Stimulated activated CD4-positive, alpha-beta T cell treated with anti-CD3 and anti-CD28 coated beads, Interleukin-15, amount 100 ng/mL, for 1 hour (primary cell): ENCODE measurements at places on chromosomes 4 and X.

- DNase-seq: no peak
These were observed 62.4 kb downstream of the TSC22D3 start for GRCh38 chrX:107713203-107713542.

DNA sequence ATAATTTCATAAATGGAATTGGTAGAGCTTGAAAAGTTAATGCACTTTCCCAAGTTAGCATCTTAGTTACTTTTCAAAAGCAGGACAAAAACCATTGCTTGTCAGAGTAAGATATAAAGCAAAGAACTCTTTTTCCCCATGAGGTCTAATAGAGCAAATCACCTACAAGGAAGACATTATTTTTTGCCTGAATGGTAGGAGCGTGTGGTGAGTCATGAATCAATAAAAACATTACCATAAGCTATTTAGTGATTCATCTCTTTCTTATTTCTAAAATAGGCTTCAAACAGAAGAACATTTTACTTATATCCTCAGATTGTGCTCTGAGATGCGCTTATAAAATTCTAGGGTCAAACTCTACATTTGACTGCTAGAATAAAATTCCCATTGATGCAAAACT lies 109.4 kb upstream of the GPRIN3 start:
- DNase-seq: no peak

DNA sequence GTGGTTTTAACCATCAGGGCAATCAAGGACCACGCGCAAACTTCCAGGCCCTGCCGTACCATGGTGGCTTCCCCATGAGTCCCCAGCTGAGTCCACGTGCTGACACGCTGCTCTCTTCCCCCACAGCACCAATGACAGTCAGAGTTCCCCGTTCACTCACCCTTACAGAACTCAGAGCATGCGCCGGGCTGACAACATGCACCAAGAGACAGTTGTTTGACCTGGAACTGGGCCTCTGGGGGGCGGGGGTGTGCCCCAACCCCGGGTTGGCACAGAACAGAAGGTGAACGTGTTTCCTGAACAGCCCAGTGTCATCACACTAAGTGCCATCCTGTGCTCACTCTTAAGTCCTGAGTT lies 29.4 kb downstream of the IRF2 start:
- peak; percentile 8 for DNase-seq

DNA sequence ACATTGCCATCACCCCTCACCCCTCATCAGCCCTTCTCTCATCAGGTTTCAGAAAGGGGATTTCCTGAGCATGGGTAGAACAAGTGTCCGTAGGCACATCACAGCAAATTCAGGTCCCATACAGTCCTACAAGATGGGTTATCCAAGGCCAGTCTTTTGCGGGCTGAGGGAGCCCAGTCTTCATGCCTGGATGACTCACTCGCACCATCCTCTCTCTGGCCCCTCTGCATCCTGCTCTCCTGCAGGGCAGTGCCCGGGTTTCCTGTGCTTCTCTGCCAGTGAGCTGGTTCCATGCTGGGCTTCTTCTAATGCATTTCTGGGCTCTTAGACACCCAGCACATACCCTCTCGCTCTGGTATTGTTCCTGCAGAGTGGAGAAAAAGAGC lies 7.3 kb upstream of the INTS6L start:
- no peak for DNase-seq

DNA sequence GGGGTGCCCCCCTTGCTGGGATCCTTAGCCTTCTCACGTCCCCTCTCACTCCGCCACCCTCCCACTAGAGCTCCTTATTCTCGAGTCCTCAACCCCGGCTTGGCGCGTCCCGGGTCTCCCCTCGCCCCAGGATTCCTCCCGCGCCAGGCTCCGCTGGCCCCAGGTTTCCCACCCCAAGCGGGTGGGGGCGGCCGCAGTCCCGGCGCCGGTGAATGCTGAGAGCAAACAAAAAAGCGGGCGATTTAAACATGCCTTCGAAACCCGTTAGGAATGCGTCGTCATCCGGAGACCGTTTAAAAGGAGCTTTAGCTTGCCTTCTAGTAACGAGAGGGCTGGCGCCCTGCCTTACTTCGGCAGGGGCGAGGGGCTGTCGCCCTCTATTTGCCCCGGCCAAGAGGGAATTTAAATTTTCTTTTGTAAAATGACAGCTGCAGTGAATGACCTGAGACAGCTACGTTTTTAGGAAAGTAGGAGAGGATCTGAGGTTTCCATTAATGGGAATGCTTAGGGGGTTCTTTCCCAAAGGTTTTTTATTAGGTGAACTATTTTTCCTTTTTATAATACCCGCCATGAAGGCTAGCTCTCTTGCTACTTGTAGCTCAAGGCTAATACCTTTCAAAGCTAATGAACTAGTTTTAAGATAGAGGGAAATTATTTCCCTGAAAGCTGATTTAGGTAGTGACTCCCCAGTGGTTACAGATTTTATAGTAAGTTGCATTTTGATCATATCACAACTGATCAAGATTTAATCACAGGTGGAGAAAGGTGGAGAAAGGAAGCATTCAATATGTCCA lies 3.1 kb downstream of the JADE1 start:
- DNase-seq: no peak

- no peak for DNase-seq
These were observed 3.5 kb upstream of the SERTM2 start for GRCh38 chrX:111507933-111508332.

GRCh38 chr4:57095245-57095644 lies 14.9 kb downstream of the IGFBP7 start:
- no peak for DNase-seq

DNA sequence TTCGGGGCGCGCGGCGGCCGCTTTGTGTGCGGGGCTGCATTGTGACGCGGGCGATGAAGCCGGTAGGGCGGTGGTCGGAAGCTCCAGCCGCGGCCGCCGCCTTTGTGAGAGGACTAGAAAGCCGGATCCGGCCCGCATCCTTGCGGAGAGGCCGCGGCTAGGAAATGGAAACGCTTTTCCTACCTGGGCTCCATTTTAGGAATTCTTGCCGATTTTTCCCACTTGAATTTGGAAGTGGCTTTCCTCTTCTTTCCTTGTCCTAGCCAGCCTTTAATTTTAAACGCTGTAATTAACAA lies 708 bp downstream of the TMSB4X start:
- DNase-seq: no peak

- no peak for DNase-seq
These were observed 81.4 kb downstream of the PTPN13 start for GRCh38 chr4:86675548-86675947.

- DNase-seq: no peak
These were observed 290.2 kb downstream of the FBXW7 start for GRCh38 chr4:152245680-152246079.

- no peak for DNase-seq
These were observed 137.0 kb downstream of the SH3BGRL start for GRCh38 chrX:81338924-81339323.

DNA sequence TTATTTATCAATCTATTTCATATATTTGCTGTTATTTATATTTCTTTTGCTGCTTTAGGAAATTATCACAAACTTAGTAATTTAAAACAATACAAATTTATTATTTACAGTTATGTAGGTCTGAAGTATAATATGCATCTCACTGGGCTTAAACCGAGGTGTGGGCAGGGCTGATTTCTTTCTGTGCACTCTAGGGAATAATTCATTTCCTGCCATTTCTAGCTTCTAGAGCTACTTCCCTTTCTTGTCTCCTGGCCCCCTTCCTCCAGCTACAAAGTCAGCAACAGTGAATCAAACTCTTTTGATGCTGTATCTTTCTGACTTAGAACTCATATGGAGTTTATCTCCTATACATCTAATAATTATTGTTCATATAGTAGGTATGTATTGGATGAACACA lies 303.5 kb upstream of the ARSJ start:
- no peak for DNase-seq

- DNase-seq: no peak
These were observed 28.4 kb upstream of the MAOA start for GRCh38 chrX:43627669-43628068.

GRCh38 chrX:133980406-133980805 lies 5.0 kb downstream of the GPC3 start:
- no peak for DNase-seq

- DNase-seq: no peak
These were observed 180.2 kb downstream of the RBM46 start for GRCh38 chr4:154961263-154961662.

DNA sequence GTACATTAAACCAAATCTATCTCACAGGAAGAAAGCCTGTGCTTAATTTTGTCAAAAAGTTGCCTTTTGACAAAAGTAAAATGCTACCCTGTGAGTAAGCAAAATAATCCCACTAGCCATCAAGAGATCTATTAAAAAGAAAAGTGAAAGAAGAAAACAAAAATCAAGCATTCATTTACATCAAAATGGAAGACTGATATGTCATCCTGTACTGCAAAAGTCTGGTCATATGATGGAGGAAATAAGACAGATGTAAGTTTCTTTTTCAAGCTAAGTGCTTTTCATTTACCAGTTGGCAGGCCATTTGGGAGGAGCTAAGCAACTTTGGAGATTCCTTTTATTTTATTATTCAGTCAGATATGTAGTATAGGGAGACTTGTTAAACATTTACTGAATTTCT lies 387.4 kb downstream of the SPOCK3 start:
- no peak for DNase-seq

DNA sequence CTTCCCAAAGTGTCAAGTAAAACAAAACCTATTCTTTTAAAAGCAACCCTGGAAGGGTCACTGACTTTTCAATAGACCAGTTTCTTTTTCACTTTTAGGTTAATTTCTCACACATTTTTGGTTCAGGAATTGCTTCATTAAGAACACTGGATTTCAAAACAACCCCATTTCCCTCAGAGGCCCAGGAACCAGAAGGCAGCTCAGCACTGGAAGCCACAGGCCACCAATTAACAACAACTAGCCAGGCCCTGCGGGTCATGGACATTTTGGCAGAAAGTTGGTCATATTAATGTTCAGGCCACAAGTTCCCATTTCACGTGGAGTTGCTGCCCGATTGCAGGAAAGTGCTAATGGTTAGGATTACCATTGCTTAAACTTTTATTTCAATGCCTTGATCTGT lies 39.8 kb downstream of the HAND2 start:
- no peak for DNase-seq

GRCh38 chr4:170336238-170336775 lies 246.6 kb upstream of the AADAT start:
- no peak for DNase-seq

- DNase-seq: no peak
These were observed 102.6 kb downstream of the SATL1 start for GRCh38 chrX:85140964-85141363.

DNA sequence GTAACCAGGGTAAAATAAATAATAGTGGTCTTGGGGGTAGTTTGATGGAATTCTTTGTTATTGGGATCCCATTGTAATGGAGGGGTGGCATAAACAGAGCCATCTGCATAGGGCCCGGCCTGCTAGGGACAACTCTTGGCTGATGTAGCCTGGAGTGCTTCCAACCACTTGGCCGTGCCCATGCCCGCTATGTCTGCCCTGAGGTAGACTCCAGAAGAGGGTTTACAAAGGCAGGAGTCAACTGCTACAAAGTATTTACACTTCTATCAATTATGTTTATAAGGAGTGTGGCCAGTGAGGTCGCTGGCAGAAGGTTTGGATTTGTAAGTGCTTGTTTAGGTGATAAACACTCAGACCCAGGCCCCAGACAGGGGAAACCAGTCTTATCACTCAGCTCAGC lies 8.1 kb downstream of the RASL11B start:
- DNase-seq: no peak

DNA sequence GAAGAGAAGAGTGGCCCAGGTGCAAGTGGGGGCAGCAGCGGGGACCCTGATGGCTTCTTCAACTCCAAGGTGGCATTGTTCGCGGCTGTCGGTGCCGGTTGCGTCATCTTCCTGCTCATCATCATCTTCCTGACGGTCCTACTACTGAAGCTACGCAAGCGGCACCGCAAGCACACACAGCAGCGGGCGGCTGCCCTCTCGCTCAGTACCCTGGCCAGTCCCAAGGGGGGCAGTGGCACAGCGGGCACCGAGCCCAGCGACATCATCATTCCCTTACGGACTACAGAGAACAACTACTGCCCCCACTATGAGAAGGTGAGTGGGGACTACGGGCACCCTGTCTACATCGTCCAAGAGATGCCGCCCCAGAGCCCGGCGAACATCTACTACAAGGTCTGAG lies 11.4 kb downstream of the EFNB1 start:
- no peak for DNase-seq

DNA sequence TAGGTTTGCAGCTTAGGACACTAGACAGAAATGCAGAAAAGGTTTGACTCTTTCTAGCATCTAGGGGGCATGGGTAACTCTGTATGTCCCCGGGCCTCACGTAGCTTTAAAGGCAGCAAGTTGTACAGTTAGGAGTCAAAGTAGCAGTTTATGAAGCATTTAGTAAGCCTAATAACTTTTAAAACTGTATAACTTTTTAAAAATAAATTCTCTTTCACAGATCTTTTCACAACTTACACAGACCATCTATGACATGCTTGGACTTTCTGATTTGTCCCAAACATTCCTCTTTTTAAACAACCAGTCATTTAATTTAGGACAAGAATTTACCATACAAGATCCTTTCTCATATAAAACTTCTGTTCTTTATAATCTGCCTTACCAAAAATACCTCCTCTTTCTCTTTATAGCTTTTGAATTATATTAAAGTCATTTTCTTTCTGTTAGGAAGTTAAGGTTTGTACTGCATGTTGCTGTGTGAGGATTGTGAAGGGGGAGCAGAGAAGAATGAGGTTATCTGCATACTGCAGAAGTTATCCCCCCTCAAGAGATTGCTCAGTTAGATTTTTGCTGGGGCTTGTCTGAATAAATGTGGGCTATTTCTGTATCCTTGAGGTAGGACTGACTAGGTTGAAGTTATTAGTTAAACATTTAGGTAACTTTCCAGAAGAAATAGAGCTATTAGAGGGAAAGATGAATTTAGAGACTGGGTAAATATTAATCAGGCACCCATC lies 94.3 kb downstream of the CPE start:
- DNase-seq: no peak

DNA sequence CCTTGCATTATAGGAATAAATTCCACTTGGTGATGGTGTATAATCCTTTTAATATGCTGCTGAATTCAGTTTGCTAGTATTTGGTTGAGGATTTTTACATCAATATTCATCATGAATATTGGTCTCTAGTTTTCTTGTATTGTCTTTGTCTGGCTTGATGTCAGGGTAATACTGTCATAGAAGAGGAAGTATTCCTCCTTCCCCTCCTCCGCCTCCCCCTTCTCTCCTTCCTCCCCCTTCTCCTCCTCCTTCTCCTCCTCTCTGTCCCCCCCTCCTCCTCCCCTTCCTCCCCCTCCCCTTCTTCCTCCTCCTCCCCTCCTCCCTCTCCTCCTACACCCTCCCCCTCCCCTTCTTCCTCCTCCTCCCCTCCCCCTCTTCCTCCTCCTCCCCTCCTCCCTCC lies 65.8 kb downstream of the RGS12 start:
- no peak for DNase-seq

DNA sequence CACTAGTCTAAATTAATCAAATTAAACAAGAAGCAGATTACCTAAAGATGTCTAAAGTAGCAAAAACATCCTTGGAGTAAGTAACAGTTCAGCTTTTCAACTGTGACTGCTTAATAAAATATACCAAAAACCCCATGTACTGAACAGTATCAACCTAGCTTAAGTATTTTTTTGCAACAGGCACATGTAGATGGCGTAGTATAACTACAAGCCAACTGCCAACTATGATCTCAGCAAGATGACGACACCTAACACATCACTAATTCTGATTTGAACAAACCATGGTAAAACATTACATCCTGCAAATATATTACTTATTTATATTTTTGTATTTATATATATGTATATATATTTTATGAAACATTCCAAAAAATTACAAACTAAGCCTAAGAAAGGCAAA lies 24.5 kb downstream of the DHX15 start:
- no peak for DNase-seq

GRCh38 chr4:110962616-110963015 lies 339.7 kb upstream of the PITX2 start:
- no peak for DNase-seq

GRCh38 chr4:2907706-2908293 lies 55.4 kb downstream of the NOP14 start:
- DNase-seq: no peak

GRCh38 chr4:132180020-132180427 lies 969.1 kb upstream of the PCDH10 start:
- no peak for DNase-seq
